ENCODE measurements at places on chromosomes 1 and 21.

GRCh38 chr21:38965241-38965640 lies 159.5 kb downstream of the ETS2 start:
- DNase-seq: no peak

GRCh38 chr1:151843398-151843797 lies 3.8 kb upstream of the C2CD4D start:
- DNase-seq: no peak

DNA sequence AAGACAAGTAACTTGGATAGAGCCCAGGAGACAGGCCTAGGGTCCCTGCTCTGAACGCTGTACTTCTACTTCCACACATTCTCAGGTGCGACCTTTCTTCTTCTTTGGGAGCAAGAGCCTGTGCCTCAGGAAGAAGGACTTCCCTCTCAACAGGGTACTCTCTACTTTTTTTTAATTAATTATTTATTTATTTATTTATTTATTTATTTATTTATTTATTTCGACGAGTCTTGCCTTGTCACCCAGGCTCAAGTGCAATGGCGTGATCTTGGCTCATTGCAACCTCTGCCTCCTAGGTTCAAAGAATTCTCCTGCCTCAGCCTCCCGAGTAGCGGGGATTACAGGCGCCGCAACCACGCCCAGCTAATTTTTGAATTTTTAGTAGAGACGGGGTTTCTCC lies 361.6 kb downstream of the FAM72C start:
- no peak for DNase-seq

- DNase-seq: no peak
Observed at GRCh38 chr1:204143276-204144041, 8.4 kb downstream of the ETNK2 start.

DNA sequence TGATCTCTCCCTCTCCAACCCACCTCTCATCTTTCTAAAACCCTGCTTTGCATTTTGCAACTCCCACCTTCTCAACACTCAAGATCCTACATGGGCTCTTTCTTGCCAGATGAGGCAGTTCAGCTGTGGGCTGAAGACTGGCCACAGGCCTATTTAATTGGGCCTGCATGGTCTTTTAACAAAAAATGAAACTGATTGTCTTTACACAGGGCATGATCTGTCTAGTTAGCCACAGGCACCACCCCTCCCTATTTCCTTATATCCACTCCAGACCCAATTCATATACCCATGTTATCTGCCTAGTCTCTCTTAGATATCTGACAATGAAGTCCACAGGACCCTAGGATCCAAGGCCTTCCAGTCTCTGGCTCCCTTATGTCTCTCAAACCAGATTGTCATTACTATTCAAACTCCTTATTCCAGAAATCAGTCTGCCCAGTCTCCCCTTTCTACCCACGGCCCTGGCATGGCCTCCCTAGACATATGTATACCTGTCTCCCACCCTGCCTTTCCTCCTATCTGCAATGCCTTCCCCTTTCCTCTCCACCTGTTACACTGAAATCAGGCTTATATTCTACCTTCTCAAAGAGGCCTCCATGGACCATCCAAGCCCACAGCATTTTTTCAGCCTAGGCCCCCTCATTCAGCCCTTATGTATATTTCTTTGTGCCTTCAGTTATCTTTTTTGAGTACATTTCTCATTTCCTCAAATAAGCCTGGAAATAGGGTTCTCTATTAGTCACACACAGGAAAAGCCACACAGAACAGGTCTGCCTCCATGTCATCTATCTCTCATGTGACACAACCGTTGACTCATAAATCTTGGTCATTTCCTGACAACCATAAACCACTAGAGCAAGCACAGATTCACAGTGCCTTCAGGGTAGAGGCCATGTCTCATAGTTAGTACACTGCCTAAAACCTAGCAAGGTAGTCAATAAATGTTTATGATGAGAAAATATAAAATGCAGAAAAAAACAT lies 39.0 kb downstream of the LPAR3 start:
- peak; percentile 37 for DNase-seq

DNA sequence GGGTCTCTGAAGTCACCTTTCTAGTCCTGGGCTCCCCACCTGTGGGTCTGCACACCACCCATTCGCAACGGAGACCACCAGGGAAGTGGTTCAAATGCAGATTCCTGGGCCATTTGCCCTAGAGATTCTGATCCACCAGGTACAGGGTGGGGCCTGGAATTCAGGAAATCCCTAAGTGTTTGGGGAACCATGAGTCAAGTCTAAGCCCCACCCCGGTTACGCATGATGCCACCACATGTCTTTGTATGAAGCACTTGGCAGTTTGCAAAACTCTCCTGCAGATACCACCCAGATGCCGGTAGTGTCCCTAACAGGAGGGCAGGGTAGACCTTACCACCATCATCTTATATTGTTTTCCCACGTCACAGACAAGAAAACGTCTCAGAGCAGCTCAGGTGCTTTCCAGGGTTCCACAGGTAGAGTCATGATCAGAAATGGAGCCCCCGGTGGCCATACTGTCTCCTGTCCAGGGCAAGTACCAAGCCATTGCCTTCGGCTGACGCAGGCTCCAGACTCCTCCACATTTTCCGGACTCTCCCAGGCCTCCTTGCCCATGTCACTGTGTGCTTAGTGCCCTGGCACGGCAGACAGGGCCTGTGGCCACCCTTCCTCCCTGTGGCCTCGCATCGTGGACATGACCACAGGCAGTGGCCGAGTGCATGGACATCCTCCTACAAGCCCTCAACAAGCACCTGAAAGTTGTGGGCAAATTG lies 89.2 kb upstream of the TMEM51 start:
- DNase-seq: no peak
